ENCODE measurements at places on chromosomes 11 and 22. TPM values are rescaled to one million over a fixed set of nuclear protein-coding genes. Genes with fewer than 3 reads are reported as not detected.

The RABL2B gene
- total RNA-seq: 19.3 TPM

The BIRC3 gene
- total RNA-seq: 0.35 TPM

The C22orf15 gene
- 0.86 TPM for total RNA-seq

The HEPN1 gene
- total RNA-seq: not detected

The PHETA2 gene
- total RNA-seq: 11.3 TPM

The GGTLC2 gene
- total RNA-seq: not detected

The OR8D1 gene
- not detected for total RNA-seq

The IGF2 gene
- total RNA-seq: 2.5 TPM

The SCGB1A1 gene
- total RNA-seq: not detected

The LDHAL6A gene
- not detected for total RNA-seq

The RFPL2 gene
- total RNA-seq: not detected

The CRYAB gene
- total RNA-seq: 56.5 TPM

The MUC2 gene
- not detected for total RNA-seq

The TNNT3 gene
- not detected for total RNA-seq

The NRIP3 gene
- 9.9 TPM for total RNA-seq

Data from HFFc6 (cell line).